ENCODE measurements at places on chromosomes 6 and 20.

- no peak for DNase-seq
These were observed 806.3 kb upstream of the GJE1 start for GRCh38 chr6:141326426-141326825.

DNA sequence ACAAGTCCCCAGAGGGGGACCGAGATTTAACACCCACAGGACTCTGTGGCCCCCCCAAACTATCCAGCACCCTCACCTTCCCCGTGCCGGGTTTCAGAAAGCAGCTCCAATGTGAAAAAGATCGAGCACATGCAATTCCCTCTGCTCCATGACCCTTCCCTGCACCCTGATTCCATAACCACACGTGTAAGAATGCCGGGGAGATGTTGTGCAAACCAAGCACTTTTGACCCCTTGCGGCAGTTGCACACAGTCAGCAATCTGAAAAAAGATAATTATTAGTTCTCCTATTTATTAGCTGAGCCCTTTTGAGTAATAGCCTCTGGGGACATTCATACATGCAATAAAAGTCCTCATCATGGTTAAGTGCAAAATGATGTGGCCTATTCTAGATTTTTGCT, 13.0 kb downstream of the FOXQ1 start:
- no peak for DNase-seq

DNA sequence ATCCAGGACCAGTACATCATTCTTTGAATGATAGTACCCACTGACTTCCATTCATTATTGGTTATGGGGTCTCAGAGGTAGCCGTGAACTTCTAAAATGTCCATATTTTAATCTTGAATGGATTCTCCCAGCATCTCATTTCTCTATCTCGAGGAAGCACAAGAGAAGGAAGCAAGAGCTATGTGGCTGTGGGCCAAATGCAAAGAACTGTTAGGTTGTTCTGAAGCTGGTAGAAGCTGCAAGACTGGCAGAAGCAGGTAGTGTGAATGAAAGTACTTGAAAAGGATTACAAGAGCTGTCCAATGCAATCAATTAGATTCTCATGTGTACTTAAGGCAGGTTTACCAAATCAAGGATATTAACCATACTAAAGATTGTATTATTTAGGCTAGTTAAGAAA, 1131.8 kb downstream of the GRIK2 start:
- no peak for DNase-seq

DNA sequence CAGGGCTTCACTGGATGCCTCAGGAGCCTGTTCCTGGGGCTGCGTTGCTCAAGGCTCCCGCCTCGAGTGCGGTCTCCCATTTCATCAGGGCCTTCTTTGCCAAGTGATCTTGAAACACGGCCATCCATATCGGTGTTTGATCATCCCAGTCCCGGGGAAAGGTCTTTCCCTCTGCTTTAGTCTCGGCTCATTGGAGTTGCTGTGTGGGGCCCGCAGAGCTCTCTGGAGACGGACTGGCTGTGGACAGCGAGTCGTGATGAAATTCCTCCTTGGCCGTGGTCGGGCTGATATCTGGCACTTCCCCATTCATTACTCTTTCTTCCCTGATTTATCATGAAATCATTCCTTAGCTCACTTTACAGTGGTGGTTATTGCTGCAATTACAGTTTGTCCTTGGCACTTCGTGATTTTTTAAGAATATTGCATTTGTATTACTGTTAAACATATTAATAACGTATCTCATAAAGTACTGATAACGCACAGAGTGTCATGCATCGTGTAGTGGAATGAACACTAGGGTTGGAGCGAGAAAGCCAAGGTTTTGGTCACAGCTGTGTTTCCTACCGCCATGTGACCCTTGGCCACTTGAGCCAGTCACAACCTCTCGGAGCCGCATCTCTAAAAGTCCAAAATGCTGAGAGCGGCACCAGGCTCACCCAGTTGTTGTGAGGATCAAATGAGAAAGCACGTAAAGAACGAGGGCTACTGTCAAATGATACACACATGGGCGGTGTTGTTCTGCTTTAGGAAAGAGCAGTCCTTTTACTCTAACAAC, 71.8 kb downstream of the MTHFD1L start:
- DNase-seq, result no peak

DNA sequence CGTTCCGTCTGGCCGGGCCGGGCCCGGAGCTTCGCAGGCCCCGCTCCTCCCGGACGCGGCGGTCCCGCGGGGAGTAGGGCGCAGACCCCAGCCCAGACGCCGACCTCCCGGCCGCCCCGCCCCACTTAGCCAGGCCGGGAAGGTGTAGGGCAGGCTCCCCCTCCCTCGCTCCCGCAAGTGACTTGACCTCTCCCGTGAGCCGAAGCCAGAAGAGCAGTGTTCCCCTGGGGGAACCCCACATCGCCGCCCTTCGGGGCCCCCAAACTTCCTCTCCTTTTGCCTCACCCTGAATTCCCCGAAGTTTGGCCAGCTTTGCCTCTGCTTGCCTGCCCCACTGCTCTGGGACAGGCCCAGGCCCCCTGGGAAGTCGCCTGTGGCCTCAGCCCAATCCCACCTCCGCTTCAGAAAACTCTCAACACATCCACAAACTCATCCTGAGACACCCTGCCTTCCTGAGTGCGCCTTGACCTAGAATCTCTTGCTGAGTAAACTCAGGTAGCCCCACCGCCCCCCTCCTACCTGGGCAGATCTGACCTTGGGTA, 524 bp upstream of the NOL4L start:
- no peak for DNase-seq

GRCh38 chr6:86859513-86859912, 77.8 kb upstream of the HTR1E start:
- DNase-seq, result no peak

DNA sequence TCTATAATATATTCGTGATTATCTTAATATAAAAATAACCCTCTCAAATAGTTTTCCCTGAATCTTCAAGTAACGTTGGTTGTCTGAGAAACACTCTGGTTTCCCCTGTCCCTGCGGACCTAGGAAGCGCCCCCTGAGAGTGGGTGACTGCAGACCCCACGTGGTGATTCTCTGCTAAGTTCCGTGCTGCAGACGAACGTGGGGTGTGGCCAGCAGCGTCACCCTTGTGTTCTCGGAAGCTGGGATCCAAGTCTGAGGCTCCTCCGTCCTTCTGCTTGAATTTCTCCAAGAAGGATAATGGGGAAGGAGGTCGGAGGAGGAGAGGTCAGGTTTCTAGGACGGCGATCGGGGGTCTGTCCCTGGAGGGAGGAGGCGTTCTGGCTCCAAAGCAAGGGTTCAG, 16.6 kb upstream of the MAP1LC3A start:
- no peak for DNase-seq

- DNase-seq, result no peak
These were observed 3.4 kb downstream of the MBOAT1 start for GRCh38 chr6:20208687-20209378.

DNA sequence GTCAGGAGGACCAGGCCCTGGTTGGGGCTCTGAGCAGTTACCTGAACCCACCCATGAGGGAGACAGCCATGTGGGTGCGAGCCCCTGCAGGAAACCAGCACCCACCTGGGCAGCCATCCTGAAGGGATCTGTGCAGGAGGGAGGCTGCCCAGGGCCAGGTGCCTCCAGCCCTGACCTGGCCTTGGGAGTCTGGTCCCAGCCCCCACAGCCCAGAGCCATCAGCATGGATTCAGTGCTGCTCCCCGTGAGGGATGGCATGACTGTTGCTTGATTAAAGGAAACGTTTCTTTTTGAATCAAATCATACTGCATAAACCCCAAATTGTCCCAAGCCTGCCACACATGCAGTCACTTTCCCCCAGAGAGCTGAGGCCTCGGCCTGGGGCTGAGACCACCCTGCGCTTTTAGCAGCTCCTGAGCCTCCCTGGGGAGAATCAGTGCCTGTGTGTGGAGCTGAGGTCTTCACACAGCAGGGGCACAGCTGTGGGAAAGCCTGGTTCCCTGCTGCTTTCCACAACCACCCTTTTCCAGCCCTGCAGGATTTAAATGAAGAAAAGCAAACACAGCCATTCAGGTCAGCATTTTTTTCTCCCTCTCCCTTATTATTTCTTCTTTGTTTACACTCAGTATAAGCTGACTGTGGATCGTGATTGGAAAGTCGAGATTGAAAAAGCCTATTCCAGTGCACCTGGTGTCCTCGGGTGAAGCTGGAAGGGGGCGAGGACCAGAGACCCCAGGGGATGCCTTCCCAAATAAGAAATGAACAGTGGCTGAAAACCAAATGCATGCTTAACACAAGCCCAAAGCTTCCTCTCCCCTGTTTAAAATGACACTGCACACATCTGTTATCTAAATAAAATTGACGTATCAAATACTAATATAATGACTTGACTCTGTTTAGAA, 283.9 kb downstream of the SMOC2 start:
- DNase-seq, result no peak

DNA sequence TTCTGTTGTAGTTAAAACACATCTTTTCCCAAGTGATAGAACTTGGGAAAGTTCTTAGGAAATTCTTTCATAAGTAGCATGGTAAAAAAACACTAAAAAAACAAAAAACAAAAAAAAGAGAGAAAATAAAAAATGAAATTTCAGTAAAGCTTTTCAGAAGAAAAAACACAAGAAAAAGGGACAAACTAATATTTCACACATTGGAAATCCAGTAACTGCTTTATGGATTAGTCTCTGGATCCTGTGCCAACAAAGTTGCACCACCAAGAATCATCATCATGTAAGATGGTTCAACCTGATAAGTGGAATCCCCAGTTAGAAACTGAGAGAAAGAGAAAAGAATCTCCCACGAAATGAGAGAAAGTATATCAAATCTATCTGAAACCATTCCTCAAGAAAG, 144.2 kb downstream of the GMDS start:
- no peak for DNase-seq

DNA sequence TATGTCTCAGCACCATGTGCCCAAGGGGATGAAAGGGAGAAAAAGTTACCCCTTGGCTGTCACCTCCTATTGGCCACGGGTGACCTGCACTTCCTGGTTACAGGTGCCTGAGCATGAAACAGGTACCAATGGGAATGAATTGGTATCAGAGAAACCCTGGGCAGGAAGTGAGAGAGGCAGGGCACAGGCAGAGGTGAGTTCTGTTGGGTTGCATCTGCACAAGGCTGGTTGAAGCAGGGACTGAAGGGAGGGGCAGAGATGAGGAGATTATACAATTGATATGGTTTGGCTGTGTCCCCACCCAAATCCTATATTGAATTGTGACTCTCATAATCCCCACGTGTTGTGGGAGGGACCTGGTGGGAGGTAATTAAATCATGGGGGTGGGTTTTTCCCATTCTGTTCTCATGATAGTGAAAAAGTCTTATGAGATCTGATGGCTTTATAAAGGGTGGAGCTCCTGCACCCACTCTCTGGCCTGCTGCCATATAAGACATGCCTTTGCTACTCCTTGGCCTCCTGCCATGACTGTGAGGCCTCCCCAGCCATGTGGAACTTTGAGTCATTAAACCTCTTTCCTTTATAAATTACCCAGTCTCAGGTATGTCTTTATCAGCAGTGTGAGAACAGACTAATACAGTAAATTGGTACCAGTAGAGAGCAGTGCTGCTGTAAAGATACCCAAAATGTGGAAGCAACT, 291.8 kb downstream of the LRFN2 start:
- no peak for DNase-seq

DNA sequence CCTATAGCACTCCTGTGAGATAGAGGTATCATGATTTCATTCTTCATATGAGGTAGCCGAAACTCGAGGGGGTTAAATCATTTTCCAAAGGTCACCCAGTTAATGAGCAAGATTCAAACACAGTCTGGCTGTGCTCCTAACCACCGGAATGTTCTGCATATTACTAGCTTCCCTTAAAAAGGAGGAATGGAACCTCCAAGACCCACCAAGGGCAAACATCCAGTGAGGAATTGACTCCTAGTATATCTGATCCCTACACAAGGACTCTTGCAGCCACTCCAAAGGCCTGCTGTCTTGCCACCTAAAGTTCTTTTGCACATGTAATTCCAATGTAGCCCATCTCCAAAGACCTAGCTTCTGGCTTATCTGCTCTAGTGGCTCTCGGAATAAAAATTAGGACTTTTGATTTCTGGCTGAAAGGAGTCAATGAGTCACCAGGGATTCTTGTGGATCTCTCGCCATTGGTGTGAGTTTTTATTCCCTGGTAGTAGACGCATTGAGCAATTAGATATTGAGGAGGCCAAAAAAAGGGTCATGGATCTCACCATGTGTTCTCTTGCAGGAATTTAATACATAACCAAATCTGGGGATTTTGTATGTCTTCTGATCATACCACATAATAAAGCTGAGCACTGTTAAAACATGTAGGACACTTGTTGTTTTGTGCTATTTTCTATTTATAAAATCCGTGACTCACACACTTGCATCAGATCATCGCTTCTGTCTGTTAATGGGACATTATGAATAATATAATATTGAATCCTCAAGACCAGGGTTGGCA, 9.1 kb downstream of the BCAS1 start:
- DNase-seq, result no peak

DNA sequence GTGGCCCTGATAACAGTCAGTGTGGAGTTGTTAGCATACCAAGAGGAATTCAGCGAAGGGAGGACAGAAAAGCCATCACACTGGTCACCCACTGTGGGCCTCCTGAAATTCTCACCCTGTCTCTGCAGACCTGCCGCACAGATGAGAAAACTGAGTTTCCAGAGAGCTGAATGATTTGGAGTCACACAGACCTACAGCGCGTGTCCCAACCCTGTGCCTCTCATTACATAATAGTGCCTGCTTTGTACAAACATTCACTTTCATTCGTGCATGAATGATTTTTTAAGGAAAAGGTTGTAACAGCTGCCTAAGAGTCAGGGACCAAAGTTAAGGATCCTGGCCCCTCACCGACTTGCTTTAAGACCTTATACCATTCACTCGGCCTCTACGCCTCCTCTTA, 62.7 kb downstream of the THBS2 start:
- DNase-seq, result no peak

DNA sequence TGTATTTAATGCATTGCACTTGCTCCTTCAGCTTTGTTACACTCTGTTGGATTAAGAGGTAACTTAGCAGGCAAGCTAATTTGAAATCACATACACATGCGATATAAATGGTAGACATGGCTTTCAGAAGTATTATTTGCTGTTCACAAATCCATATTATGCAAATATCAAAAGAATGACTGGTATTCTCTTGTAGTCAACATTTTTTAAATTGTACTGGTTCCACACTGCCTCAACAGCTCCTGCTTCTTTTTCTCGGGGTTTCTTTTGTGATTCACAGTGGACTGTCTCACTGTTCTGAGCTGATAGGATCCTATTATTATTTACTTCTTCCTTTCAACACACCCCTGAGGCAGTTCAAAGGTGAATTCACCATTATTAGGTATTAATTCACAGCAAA, 927.4 kb downstream of the KIF16B start:
- DNase-seq, result no peak

GRCh38 chr6:143336446-143337152, 113.9 kb downstream of the ADAT2 start:
- no peak for DNase-seq

Data from anterior cingulate cortex (tissue), 58 donors.